ENCODE measurements at places on chromosomes 6 and 20.

- DNase-seq = no peak
These were observed 159.4 kb downstream of the PHF3 start for GRCh38 chr6:63795006-63795405.

DNA sequence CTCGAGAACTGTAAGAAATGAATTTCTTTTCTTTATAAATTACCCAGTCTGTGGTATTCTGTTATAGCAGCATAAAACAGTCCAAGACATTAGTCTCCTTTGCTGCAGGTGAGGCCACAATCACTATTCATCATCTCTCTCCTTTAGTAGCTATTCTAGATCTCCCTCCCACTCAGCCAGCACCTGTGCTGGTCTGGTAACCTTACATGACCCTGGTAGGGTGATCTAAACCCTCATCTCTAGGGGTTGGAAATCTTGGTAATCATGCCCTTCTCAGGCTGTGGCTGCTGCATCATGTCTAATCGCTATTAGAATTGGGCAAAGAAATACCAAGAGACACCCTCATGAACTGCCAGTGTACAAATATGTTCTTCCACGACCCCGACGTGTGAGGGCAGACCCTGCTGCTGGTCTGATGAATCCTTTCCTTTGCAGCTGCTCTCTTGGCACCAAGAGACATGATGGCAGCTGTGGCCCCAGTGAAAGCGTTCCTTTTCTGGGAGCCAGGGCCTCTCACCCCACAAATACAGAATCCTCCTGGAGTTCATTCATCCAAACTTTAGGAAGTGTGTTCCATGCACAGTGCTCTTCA lies 23.0 kb upstream of the IGF2R start:
- no peak for DNase-seq

GRCh38 chr6:135358985-135359384 lies 138.6 kb downstream of the AHI1 start:
- no peak for DNase-seq

GRCh38 chr6:72425003-72425681 lies 196.7 kb upstream of the KCNQ5 start:
- DNase-seq = no peak

DNA sequence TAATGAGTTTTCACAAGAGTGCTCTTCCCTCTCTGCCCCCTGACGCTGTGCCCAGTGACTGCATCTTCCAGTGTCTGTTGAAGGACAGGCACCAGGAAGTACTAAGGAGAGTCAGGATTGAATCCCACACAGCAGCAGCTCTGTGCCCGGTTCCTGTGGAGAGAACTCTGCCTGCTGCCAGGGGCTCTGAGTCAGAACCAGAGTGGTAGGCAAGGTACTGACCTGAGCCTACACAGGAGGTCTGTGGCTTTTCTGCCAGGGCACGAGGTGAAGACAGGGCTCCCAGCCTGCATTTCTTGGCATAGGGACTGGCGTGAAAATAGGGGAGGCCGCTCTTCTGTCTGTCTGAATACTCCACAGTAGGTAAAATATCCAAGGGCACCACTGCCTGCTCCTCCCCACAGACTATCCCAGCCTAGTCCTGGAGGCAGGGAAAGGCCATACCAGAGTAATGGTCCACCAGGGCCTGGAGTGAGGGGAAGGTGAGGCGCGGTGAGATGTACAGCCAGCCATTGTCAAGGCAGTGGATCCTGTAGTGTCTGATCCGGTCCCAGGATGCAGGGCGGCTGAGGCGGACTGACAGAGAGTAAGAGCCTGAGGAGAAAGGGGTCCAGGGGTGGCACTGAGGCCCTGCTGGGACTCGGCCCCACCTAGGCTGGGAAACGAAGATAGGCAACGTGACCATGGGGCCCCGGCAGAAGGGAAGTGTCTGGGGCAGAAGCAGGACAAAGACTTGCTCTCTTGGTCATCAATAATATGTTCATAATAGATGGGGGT lies 9.4 kb downstream of the RAB5IF start:
- DNase-seq = no peak

DNA sequence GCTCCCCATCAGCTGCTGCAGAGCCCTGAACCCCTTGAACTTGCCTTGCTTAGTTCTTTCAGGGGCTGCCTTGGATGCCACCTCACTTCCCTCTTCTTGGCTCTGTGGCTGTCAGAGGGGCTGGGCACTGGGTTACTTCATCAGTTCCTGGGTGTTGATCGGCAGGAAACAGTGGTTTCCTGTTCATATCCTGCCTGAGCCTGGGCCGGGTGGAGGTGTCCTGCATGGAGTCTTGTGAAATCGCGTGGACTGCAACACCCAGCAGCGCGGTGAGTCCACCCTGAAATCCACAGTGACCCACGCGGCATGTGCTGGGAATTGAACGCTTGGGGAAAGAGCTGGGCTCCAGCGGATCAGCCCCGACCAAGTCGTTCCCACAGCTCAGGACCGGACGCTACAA lies 97.5 kb downstream of the CDH26 start:
- peak; percentile 64 for DNase-seq

DNA sequence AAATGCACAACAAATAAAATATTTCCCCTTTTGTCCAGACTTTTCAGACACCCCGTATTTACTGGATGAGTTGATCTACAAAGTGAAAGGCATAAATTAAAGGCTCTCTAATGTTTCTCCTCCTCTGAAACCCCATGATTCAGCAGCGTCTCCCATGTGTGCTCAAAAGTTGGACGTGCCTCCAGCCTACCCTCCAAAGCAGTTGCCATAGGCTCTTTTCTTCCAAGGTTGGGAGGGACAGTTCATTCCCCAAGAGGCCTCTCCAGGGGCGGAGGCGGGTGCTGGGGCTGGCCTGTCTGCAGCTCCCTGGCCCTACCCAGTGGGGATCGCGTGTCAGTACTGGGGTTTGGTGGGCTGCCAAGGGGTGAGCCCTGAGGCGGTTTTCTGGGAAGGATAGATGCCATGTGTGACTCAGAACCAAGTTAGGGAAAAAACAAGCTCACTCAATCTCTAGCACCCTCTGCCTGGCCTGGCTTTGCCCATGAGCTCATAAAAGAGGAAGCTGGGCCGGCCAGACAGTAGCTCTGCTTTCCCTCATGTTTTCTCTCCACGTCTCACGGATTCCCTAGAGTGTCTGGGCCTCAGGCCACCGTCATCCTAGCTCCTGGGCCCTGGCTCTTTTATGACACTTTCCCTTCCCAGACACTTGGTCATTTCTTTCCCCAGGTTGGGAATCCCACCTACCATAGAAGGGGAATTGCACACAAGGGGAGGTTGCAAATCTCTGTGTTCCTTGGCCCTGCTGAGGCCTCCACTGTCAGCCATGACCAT lies 8.0 kb upstream of the IER3 start:
- DNase-seq = no peak

GRCh38 chr20:23668477-23668951 lies 20.3 kb downstream of the CST4 start:
- peak; percentile 46 for DNase-seq

DNA sequence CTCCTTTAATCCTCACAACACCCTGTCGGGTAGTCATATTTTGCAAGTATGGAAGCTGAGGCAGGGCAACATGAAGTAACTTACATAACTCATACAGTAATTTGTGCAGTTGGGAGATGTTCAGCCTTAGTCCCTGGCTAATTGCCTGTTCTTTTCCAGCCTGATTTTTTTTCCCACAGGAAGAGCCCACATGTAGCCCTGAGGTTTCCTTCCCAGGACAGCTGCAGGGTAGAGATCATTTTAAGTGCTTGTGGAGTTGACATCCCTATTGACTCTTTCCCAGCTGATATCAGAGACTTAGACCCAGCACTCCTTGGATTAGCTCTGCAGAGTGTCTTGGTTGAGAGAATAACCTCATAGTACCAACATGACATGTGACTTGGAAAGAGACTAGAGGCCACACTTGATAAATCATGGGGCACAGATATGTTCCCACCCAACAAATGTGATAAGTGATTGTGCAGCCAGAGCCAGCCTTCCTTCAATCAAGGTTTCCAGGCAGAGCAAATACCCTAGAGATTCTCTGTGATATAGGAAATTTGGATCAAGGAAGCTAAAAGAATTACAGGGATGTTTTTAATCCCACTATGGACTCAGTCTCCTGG lies 5.0 kb upstream of the BTN2A1 start:
- DNase-seq = no peak

DNA sequence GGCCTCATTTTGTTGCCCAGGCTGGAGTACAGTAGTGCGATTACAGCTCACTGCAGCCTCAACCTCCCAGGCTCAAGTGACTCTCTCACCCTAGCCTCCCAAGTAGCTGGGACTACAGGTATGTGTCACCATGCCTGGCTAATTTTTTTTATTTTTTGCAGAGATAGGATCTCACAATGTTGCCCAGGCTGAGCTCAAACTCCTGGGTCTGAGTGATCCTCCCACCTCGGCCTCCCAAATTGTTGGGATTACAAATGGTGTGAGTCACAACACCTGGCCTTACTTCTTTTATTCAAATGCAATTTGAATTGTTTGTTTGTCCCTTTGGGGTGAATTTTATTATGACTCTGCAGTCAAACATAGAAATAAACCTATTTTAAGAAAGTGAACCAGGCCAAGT lies 131.7 kb upstream of the SLC22A16 start:
- DNase-seq = no peak

- no peak for DNase-seq
These were observed 143.7 kb upstream of the ATXN1 start for GRCh38 chr6:16904957-16905356.

GRCh38 chr6:99409672-99410071 lies 15.4 kb downstream of the PNISR start:
- DNase-seq = no peak

DNA sequence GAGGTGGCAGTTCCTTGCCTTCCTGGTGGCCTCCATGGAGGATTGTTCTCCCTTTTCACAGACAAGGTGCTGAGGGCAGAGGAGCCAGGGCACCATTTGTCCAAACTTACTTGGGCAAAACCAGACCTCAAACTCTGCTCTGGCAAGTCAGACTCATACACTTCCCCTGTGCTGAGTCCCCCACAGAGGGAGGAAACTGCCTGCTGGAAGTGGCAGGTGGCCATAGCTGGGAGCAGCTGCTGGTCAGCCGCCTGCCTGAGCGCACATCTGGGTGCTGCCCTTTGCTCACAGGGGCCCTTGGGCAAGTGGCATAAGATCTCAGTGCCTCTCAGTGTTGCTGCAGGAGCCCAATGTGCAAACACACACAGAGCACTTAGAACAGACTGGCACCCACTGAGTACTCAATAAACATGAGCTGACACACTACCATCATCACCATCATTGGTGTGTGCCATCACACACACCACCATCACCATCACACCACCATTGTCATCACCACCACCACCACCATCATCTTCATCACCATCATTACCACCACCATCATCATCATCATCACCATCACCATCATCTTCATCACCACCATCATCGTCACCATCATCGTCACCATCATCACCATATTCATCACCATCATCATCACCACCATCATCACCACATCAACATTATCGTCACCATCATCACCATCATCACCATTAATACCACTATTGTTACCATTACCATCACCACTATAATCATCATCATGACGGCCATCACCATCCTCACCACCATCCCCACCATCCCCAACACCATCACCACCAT lies 17.6 kb downstream of the NOL4L start:
- DNase-seq = no peak

DNA sequence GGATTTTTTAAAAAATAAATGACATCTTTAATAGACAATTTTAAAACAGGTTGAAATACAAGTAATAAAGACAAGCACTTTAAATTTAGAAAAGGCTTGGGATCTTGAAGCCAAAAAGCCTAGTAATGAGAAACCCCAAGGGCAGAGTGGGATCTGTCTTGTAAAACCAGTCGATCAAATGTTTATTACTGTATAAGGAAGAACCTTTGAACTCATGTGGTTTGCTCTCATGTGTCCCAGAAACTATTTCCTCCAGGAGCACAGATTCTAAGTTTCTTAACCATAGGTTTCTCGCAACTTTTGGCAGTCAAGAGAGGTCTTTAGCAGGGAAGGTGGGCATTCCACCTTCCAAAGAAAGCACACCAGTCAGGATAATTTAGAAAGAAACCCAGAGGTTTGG lies 541.7 kb upstream of the BTBD3 start:
- no peak for DNase-seq

- no peak for DNase-seq
These were observed 115.9 kb downstream of the BMP5 start for GRCh38 chr6:55759536-55759935.

GRCh38 chr6:85416049-85416448 lies 33.8 kb upstream of the NT5E start:
- no peak for DNase-seq

- DNase-seq = peak; percentile 82
These were observed 222.4 kb upstream of the JARID2 start for GRCh38 chr6:15023448-15023847.

- no peak for DNase-seq
These were observed 24.4 kb downstream of the ANGPT4 start for GRCh38 chr20:891706-892080.

GRCh38 chr20:41654884-41655283 lies 36.7 kb upstream of the CHD6 start:
- DNase-seq = no peak

- no peak for DNase-seq
These were observed 352.5 kb downstream of the MAFB start for GRCh38 chr20:40336533-40336932.

- DNase-seq = no peak
These were observed 51.0 kb downstream of the SLC9A8 start for GRCh38 chr20:49863666-49864065.

DNA sequence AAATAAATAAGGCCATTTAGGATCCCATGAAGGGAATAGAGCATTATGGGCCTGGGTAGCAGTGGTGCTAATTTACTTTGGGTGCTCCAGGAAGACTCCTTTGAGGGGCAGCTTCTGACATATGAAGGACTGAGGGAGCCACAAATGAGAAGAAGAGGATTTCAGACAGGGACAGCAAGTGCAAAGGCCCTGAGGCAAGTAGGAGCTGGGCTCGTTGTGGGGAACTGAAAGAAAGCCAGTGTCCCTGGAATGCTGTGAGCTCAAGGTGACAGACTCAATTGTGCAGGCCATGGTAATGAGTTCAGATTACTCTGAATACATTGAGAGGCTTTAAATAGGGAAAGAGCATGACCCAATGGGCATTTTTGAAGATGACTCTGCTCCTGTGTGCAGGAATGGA lies 307.6 kb downstream of the TSHZ2 start:
- DNase-seq = no peak

DNA sequence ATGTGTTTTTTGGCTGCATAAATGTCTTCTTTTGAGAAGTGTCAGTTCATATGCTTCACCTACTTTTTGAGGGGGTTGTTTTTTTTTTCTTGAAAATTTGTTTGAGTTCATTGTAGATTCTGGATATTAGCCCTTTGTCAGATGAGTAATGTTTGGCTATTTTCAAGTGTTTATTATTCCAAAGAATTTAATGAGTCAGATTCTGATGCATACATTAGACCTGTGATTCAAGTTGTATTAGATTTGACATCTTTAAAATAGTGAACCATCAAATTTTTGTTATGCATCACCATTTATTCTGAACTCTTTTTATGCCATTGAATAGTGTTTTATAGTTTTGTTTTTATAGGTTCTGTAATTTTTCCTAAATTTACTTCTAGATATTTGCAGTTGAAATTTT lies 319.3 kb downstream of the PKHD1 start:
- DNase-seq = no peak

GRCh38 chr6:90025523-90026061 lies 131.3 kb downstream of the GJA10 start:
- DNase-seq = peak; percentile 71

Data from stimulated activated CD4-positive, alpha-beta T cell treated with anti-CD3 and anti-CD28 coated beads, Interleukin-15, amount 100 ng/mL, for 24 hours (primary cell).